Esophagus squamous epithelium (tissue), 5 donors: ENCODE measurements at places on chromosomes 16 and 17.

- DNase-seq: no peak
These were observed 917 bp downstream of the CTRL start for GRCh38 chr16:67930678-67931211.

GRCh38 chr16:52470585-52470984 is 76.4 kb downstream of the TOX3 start:
- DNase-seq: no peak

GRCh38 chr16:30884760-30885159 is 9.1 kb downstream of the BCL7C start:
- no peak for DNase-seq

DNA sequence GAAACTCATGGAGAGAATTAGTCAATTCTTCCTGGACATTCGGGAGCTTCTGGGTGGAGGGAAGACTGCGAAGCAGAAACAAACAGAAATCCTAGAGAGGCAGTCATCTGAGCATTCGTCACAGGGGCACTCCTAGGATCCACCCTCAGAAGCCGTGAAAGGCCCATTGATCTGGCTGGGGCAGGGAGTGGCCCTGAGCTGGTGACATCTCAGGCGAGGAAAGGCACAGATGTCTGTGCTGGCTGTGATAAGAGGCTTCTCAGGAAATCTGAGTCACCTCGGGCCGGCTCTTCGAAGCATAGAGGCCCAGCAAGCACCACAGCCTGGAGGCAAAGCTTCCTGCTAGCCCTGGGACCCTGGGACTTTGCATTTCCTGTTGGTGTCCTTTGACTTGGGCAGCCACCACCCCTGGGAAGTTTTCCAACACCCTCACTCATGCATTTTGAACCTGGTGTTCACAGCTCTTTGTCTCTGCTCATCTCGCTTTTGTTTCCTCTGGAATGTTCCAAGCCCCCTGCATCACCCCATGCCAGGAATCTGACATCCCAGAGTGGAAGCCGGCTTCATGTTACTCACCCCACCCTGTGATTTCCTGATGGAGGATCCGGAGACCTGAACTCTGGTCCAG is 23.3 kb upstream of the CDRT4 start:
- no peak for DNase-seq

- DNase-seq: no peak
These were observed at the start of gene B4GALNT2 for GRCh38 chr17:49132699-49133364. Gene B4GALNT2 (plus strand): TSS chr17:49132769. CDS start chr17:49132793, 24 bp downstream.

- DNase-seq: no peak
These were observed 5.0 kb downstream of the HAS3 start for GRCh38 chr16:69110406-69110805.

DNA sequence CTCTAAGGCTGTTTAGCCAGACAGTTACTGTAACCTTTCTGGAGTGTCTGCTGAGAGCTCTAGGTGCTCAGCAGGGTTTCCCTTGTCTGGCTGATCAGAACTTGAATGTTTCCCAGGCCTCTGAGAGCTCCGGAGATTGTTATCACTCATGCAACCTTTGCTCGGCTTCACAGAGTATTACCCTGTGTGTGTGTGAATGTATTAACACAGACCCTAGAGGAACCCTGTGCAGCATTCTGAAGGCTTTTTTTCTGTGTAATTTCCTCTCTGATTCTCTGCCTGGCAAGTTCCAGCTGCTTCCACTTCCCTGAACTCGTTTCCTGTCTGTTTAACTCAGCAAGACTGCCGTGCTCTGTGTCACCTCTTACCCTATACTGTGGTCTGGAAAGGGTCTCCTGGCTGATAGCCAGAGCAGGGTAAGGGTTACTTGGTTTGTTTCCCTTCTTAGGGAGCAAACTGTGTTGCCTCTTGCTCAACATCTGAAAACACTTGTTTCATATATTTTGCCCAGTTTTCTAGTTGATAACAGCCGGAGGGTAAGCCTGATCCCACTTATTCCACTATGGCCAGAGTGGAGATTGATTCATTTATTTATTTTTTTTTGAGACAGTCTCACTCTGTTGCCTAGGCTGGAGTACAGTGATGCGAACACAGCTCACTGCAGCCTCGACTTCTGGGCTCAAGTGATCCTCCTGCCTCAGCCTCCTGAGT is 21.7 kb downstream of the PRMT7 start:
- DNase-seq: no peak

- no peak for DNase-seq
These were observed 139.0 kb downstream of the CYLD start for GRCh38 chr16:50880926-50881325.

GRCh38 chr17:19713462-19713861 is 2.9 kb downstream of the SLC47A2 start:
- DNase-seq: no peak

DNA sequence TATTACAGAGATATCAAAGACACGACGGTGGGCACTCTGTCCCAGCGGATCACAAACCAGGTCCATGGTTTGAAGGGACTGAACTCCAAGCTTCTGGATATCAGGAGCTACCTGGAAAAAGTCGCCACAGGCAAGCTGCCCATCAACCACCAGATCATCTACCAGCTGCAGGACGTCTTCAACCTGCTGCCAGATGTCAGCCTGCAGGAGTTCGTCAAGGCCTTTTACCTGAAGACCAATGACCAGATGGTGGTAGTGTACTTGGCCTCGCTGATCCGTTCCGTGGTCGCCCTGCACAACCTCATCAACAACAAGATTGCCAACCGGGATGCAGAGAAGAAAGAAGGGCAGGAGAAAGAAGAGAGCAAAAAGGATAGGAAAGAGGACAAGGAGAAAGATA is 8.7 kb downstream of the PSMD7 start:
- no peak for DNase-seq

DNA sequence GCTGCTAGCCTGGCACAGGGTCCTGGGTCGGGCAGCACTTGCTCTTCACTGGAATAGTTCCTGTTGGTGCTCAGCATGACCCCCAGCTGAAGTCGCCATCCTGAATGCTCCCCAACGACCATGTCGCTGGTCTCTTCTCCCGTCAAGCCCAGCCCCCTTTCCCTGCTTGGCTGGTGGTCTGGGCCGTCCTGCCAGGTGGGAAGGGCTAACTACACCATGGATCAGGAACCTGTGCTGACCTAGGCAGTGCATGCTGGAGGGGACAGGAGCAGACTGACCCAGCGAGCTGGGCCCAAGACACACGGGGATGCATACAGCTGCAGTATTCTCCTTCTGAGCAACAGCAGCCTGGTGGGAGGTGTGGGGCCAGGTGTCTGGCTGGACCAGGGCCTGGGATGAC is 9.2 kb upstream of the SREBF1 start:
- DNase-seq: no peak

GRCh38 chr16:52212841-52213240 is 334.1 kb downstream of the TOX3 start:
- DNase-seq: no peak

DNA sequence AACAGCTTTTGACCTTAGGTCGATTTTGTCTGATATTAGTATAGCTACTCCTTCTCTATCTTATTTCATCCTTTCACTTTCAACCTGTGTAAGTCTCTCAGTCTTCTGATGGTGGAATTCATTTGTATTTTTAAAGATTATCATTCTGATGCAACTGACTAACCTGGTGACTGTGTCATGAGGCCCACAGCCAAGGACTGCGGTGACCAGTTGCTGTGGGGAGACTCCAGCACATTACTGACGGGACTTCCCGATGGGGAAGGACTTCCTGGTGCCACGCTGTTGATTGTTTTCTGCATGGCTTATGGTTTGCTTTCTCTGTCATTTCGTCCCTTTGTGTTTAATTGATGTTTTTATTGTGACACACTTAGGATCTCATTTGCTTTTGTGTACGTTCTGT is 34.2 kb downstream of the RMI2 start:
- no peak for DNase-seq

DNA sequence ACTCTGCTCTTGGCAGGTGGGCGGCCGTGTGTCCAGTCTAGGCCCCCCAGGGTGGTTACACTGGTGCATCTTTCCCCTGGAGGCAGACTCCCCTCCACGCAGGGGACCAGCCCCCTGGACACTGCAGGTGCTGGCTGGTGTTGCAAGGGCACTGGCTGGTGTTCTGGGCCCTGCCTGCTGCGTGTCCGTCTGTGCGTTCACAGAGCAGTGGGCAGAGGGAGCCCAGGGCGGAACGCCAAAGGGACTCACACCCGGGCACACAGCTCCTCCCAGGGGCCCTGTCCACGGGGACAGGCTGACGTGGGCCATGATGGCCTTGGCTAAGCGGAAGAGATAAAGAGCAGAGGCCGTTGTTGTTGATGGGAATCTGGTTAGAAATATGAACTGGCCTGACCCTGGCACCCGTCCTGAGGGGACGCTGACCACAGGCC is 27.3 kb downstream of the ACSF3 start:
- DNase-seq: no peak

DNA sequence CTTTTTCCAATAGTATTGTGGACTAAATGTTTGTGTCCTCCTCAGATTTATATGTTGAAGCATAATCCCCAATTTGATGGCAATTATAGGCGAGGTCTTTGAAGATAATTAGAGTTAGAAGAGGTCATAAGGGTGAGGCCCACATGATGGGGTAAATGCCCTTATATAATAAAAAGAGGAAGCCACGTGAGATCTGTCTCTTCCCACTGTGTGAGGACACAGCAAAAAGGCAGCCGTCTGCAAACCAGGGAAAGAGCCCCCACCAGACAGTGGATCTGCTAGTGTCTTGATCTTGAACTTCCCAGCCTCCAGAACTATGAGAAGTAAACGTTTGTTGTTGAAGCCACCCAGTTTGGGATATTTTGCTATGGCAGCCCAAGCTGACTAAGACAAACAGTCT is 76.0 kb downstream of the LYRM1 start:
- no peak for DNase-seq

DNA sequence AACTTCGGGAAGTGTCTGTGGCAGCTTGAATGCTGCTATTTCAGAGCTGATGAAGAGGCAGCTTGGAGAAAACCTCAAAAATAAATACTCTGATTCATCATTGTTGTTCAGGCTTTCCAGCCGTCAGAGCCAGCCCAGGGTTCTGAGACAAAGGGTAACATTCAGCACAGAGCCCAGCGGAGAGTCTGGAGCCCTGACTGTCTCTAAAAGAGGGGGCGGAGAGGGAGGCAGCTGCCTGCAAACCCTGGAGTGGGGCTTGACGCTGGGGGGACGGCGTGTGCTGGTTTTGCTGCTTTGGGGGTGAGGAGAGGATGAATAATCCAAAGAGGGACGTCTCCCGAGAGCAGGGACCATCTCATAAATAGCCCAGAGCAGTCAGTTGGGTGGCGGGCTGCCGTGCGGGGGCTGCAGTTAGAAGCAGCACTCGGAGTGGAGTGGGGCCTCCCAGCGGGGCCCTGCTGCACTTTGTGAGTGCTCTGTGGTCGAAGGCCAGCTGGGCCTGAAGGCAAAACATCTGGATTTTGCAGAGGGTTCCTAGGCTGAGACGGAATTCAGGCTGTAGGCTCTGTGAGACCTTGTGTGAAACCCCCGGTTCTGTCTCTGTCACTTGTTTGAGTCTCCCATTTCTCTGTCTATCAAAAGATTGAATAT is 237.8 kb downstream of the PRKCA start:
- DNase-seq: no peak

- DNase-seq: no peak
These were observed 29.3 kb downstream of the DYNLRB2 start for GRCh38 chr16:80570106-80570478.

DNA sequence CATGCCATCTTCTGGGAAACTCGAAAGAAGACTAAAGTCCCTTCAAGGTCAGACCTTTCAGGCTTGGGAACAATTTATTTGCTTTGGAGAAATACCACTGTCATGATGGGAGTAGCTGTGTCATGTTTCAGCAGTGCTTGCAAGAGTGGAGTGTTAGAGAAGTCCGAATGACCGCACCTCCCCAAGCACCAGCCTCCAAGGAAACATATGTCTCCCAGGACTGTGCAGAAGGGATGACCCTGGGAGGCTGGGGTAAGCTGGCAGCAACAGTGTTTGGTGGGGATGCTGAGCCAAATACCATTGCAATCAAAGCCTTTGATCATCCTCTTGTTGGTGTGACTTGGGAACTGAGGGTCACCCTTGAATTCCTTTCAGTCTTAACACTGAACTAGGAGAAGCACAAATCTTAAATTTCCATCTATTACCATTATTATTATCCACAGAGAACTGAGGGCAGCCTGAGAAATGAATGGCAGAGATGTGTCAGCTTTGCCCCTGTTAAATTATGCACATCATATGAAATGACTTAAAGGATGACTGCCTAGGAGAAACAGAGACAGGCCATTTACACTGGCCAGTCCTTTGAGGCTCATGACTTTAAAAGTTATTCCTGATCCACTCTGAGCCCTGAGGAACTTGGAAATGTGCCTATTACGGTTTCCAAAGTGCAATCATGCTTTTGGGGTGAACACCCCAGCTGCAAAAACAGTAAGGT is 244.9 kb downstream of the CA10 start:
- no peak for DNase-seq

GRCh38 chr16:54402270-54402669 is 115.7 kb upstream of the IRX3 start:
- DNase-seq: no peak

GRCh38 chr17:75587675-75588595 is at the start of gene MYO15B:
Gene MYO15B (plus strand): TSS chr17:75587800. CDS start chr17:75588058, 258 bp downstream.
- no peak for DNase-seq

GRCh38 chr16:66275775-66276428 is 90.6 kb upstream of the CDH5 start:
- DNase-seq: no peak

- DNase-seq: no peak
These were observed 1483.7 kb upstream of the GOT2 start for GRCh38 chr16:60217787-60218186.

- no peak for DNase-seq
These were observed 69.3 kb downstream of the WWP2 start for GRCh38 chr16:69831212-69832123.

- DNase-seq: no peak
These were observed 7.4 kb downstream of the ZNF750 start for GRCh38 chr17:82832411-82832810.

GRCh38 chr17:27269974-27270373 is 23.9 kb upstream of the WSB1 start:
- DNase-seq: no peak

- DNase-seq: no peak
These were observed 11.6 kb downstream of the SUPT4H1 start for GRCh38 chr17:58340405-58340876.

DNA sequence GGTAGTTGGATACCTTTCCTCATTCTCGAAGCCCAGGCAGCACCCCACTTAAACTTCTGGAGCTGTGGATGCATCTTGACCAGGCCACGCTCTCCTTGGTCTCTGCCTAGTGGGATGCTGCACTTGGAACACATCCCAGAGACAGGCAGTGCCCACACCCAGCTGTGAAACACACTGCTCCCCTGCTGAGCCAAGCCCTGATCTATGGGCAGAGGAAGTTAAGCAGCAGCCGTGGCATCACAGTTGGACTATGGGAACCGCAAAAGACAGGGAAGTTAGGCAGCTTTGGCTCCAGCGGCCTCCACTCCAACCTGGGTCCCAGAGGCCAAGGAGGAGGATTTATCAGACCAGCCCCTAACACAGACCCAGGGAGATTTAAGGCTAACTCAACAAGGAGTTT is 284.8 kb upstream of the CCL2 start:
- no peak for DNase-seq

- no peak for DNase-seq
These were observed 4.2 kb upstream of the MAPK7 start for GRCh38 chr17:19374136-19374535.

DNA sequence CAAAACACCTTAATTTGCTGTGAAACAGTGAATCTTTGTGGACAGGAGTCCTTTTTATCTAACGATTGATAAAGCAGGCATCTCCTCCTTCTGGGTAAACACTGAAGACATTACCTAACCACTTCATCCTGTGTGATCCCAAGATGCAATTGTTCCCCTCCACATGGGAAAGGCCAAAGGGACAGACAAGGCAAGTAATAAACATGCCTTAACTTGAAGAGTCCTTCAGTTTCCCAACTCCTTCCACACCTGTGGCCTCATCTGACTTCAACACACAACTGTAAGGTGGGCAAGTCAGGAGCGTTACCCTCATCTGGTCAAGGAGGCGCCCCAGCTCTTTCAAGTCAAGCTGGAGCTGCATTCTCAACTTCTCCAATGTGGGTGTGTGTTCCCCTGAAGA is 278.6 kb downstream of the ABCC12 start:
- DNase-seq: no peak
